ENCODE measurements at places on chromosomes 4 and X.

DNA sequence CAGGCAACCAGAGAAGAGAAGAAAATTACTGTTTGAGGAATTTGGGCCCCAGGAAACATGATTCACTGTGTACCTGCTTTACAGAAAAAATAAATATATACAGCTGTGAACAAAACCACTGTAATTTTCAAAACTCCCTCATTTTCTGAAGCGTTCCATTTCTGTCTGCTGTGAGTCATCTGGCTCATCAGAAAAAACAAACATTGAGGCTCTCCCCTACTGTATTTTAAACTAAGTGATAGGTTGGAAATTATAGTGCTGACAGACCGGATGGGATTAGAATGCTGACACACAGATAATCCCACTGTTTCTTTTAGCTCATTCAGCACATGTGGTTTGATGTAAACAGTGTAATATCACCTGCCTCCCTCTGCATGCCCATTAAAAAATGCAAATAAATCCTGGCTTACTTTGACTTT is 847.0 kb downstream of the TRIML1 start:
- DNase-seq: no peak

DNA sequence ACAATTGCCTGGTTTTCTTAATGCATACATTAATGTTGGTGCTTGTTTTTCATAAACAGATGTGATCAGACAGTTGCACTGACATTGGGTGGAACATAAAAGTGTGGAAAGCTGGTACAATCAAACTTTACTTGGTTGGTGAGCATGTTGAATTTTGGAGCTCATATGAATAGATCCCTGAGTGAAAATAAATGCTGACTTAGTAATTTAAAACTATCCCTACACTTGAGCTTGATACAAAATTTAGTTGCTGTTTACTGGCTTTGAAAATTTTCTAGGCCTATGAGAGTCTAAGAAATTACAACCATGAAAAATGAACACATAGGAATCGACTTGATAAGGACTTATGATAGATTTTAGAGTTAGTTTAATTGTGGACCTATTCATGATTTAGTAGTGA is 551.8 kb upstream of the PABPC4L start:
- no peak for DNase-seq

- no peak for DNase-seq
Measured at GRCh38 chr4:40530961-40531635, 98.6 kb downstream of the RBM47 start.

DNA sequence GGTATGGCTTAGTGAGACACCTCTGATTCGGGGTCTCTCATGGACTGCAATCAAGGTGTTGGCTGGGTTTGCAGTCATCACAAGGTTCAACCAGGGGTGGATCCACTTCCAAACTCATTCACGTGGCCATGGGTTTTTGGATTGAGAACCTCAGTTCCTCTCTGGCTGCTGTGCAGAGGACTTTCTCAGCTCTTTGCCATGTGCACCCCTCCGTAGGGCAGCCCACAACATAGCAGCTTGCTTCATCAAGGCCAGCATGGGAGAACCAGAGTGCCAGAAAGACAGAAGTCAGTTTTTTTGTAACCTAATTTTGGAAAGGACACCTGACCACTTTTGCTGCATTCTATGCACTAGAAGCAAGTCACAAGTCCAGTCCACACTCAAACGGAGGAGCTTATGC is 154.9 kb downstream of the PJA1 start:
- no peak for DNase-seq

- DNase-seq: no peak
Measured at GRCh38 chr4:24550441-24551175, 33.7 kb downstream of the DHX15 start.

DNA sequence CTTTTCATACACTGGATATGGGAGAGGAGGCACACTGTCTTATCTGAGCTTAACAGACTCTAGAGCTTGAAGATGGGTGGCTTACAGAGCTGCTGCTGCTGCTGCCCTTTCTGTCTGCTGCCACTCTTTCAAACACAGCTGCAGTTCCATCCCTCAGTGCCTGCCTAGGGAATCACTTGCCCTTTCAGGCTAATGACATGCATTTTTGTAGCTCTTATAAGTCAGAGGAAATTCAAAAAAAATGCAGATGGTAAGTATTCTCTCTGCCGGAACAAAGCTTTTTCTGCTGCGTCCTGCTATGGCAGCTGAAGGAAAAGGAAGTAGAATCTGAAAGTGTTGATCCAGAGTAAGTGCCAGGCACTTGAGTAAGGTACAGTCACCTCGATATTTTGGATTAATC is 460.4 kb upstream of the DIAPH2 start:
- DNase-seq: no peak

All from activated gamma-delta T cell treated with Interleukin-2 at 50 U/mL for 16 hours (primary cell).